ENCODE measurements at places on chromosomes 1 and 21.

GRCh38 chr1:74406759-74407158, 105.7 kb downstream of the LRRC53 start:
- DNase-seq = no peak

DNA sequence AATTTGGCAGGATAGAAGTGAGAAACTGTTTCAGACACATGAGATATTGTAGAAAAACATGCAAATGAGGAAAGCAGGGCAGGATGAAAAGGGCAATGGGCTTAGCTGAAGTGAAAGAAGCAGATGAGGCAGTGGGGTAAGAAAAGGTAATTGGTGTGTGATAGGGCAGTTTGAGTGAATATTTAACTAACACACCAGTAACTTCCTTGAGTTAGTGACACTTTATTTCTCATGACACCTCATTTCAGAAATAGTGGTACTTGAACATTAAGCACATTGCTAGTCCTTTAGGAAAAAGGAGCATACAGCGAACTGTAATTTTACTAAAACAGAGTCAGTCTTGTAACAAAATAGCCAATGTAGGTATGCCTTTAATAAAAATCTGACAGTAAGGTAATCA, 415.0 kb downstream of the DPYD start:
- no peak for DNase-seq

DNA sequence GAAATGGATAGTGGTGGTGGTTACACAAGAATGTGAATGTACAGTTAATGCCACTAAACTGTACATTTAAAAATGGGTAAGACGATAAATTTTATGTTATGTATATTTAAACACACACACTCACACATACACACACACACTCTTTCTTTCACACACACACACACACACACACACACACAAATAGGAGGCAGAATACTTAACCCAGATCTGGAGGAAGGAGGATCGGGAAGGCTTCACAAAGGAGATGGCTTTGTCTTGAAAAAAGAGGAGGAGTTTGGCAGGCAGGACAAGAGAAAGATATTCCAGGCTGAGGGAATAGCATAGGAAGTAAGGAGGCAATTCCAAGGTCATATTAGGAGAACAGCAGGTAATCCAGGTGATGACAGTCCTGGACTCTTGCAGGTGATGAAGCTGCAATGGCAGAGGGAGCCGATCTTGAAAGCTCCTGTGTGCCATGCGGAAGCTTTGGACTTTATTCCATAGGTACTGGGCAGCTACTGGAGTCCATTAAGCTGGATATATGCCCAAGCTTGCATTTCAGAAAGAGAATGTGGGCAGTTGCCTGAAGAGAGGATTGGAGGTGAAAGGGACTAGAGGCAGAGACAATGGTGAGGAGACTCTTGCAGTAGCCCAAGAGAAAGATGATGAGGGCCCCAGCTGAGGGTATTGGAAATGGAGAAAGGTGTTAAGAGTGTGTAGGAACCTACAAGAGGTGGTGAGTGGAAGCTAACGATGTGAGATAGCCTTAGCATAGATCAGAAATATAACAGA, 15.4 kb upstream of the LYST start:
- DNase-seq = no peak

- DNase-seq = no peak
Observed at GRCh38 chr1:107724648-107725047, 240.3 kb downstream of the VAV3 start.

GRCh38 chr1:9865724-9866123, 42.0 kb upstream of the CLSTN1 start:
- no peak for DNase-seq

GRCh38 chr1:227225715-227226346, 92.5 kb downstream of the CDC42BPA start:
- DNase-seq = no peak

DNA sequence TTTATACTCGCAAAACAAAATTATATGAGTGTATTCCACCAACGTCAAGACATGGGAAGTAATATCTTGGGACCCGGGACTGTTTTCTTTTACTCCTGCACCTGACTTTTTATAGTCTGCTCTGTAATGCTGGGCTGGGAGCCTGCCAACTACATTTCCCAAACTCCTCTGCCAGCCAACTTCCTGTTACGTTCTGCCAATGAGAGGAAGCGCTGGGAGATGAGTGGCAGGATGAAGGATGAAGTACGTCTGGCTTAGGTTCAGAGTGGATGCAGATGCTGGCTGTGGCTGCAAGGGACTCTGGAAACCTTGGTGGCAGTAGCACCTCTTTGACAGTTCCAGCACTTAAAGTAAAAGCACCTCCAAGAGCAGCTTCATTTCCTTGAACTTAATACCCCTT, 59.6 kb downstream of the USP24 start:
- DNase-seq = no peak

DNA sequence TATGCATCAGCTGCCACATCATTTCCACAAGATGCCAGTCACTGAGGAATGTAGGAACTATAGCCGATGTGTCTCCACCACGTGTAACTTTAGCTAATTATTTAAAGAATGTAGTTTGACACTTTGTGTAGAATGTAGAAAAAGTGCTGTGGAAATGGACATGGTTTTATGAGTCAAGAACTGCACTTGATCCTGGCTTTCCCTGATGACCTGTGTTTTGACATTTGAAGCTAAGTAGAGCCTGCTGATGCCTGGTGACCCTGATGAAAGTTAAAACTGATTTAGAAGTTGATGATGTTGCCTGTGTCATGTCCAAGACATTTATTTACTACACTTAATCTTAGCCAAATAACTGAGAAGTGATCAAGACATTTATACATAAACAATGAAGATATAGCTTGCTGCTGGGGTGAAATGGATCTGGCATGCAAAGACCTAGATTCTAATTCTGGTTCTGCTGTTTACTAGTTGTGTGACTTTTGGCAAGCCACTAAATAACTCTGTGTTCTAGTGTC, 4.4 kb upstream of the OSBPL9 start:
- no peak for DNase-seq

GRCh38 chr1:202310746-202311145, 31.0 kb downstream of the UBE2T start:
- DNase-seq = no peak

- no peak for DNase-seq
Observed at GRCh38 chr1:16440131-16440469, 424 bp upstream of the NECAP2 start.

GRCh38 chr1:232036181-232036933, 409.8 kb downstream of the DISC1 start:
- DNase-seq = no peak

DNA sequence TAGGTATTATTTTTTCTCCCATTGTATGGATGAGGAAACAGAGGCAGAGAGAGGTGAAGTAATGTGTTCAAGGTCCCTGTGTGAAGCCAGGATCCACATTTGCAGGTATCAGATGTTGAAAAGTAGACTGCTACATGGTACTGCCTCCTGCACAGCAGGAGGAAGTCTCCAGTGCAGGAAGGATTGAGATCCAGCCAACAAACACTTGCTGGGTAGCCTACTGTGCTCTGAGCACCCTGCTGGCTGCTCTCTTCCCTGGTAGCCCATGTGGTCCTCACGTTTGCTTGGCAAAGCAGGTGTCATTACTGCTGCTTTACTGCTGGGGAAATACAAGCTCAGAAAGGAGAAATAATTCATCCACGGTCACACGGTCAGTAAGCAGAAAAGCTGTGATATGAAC, 21.3 kb upstream of the GRIK3 start:
- DNase-seq = no peak

DNA sequence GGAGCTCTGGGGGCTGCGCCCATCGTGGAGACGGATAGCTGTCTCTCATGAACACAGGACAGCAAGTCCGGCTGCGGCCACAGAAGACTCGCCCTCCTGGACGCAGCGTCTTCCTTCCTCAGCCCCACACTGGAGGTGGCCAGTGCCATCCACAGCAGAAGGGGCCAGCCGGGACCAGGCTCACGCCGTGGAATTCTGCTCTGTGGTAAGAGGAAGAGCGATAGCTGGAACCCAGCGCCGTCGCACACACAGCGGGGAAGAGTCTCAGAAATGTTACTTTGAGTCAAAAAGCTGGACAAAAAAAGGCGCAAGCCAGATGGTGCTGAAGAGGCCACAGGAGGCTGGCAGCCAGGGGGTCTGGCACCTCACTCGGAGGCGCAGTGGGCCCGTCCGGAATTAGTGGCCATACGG, 113.9 kb upstream of the COL6A1 start:
- DNase-seq = no peak

GRCh38 chr21:28771790-28772501, 220.7 kb downstream of the LTN1 start:
- no peak for DNase-seq
